ENCODE measurements at places on chromosomes 5 and 9.

- no peak for DNase-seq
Measured at GRCh38 chr5:172786736-172787462, 15.9 kb upstream of the DUSP1 start.

GRCh38 chr9:100285601-100286000 lies 67.1 kb downstream of the TEX10 start:
- no peak for DNase-seq

DNA sequence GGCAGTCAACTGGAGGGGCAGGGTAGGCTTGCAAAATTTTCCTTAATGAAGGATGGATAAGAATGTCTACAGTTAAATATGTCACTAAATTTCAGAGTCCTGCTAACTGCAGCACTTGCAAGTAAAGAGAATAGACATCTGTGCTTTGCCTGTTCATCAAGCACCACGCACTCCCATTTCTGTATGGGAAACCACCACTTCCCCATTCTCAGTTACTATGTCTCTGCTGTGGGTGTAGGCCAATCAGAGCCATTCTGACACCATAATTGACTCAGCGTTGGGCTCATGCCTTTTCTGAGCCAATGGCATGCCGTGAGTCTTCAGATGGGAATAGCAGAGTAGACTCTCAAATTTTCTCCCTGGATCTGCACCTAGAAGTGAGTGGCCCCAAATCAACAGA lies 247.5 kb downstream of the GABRB2 start:
- DNase-seq = no peak

DNA sequence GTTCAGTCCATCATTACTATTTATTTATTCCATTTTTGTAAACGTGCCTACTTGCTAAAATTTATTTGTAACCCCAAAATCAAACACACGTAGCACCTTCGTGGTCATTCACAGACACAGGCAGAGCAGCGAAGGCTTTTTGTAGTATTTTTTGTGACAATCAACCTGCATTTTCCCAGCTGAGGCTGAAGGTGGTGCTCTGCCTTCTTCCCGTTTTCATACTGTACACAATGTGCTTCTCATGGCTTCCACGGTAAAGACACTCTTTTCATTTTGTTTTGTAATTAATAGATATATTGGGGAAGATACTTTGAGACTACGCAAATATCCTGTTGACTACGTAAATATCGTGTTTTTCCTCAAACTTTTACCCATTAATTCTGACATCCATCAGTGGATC lies 19.4 kb downstream of the DAP start:
- DNase-seq = no peak

DNA sequence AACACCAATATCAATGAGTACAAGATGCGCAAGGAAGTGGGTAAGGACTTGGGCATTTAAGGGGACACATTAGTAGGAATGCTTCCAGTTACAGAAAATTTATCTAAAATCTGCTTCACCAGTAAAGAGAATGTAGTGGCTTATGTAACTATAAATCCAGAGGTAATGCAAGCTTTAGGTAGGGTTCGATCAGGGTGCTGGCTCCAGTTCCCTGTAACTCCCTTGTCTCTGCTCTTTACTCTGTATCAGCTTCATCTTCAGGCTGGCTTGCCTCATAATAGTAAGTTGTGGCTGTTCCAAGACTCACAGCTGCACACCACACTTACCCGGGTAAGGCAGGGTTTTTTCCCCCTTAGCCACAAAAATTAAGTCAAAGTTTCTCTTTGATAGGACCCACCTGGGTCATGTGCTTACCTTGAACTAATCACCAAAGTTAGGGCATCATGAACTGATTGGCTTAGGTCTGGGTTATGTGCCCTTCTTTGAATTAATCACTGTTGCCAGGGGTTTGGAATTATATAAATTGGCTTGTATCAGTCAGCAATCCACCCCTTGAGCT lies 35.5 kb downstream of the ARHGEF37 start:
- DNase-seq = no peak

DNA sequence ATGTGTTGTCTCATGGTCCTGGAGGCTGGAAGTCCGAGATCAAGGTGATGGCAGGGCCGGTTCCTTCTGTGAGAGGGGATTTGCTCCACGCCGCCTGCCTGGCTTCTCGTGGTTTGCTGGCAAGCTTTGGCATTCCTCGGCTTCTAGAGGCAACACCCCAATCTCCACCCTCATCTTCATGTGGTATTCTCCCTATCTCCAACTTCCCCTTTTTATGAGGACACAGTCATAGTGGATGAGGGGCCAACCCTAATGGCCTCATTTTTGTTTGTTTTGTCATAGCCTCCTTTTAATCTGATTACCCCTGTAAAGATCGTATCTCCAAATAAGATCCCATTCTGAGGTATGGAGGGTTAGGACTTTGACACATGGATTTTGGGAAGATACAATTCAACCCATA lies 41.7 kb upstream of the CLK4 start:
- DNase-seq = no peak

DNA sequence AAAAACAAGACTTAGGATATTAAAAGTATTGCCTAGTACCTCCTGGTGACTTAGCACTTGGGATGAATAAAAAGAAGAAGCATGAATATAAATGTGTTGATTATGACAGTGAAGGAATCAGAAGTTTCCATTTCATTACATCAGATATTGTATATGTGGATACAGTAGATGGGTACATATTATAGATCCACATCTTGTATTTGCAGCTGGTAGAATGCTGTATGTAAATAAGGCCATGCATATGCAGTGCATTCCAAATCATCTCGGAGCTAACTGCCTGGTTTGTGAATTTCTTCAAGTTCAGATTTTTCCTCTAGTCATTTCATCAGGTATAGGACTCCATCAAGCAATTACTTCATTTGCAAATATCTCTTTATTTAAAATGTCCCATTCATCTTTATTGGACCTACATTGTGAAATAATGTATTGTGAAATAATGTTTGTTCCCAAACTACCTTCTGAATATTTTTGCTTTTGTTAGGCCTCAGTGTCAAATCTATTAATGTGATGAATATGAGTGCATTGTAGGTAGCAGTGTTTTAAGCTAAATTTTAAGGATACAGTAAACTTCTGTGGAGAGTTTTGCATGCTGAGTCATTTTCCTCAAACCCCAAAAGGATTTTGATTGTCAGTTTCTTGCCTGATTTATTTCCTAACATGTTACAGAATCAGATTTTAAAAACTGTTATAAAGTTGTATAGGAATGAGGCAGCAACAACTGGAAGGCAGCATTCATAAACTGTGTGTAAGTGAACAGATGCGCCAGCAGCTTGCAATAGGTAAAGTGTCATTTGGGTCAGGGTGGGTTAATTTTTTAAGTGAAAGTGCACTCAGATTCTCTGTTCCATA lies 370.8 kb upstream of the RIOK2 start:
- DNase-seq = no peak

DNA sequence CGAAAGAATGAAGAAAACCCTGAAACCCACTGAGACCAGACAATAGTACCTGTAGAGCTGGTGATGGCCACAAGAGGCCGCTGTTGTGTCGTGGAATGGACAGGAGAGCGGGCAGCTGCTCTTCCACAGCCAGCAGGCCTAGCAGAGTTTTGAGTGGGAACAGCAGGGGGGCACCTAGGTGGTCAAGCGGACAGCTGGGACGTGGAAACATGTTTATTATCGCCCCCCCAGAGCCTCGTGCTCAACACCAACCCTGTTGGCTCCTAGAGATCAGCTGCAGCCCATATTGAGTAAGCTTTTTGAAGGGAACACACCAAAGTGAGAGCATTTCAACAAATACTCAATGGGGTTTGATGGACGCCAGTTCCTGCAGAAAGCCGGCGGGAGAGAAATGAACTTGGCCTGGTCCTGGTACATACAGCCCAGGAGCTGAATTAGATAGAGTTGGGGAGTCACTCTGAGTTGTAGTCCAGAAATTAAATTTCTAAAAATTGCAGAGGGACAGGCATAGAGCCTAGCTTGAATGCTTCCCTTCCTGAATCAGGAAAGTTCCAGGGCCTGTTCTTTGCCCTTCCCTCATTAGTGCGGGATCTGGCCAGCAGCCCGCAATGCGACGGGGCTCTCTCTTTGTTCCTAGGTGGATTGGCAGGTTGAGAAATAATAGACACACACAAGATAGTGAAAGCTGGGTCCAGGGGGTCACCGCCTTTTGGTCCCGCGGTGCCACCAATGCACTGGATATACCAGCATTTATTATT lies 33.8 kb downstream of the MFAP3 start:
- DNase-seq = peak; percentile 81

DNA sequence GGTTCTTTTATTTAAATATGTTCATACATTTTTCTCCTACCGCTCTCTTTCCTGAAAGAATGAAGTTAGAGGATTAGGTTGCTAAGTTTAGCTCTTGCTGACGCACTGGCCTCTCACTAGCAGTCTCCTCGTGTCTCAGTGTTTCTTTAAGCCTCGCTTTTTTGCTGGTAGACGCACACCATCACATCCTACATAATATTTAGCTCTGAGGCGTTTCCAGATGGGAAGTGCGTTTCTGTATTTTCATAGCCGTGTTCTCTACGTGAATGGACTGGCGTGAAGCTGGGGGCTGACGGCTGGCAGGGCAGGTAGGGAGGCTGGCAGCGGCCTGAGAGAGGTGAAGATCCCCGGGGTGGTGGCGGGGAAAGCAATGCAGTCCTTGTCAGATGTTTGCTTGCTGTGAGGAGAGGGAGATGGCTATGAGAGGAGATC lies 79.2 kb upstream of the SPRY4 start:
- DNase-seq = no peak

DNA sequence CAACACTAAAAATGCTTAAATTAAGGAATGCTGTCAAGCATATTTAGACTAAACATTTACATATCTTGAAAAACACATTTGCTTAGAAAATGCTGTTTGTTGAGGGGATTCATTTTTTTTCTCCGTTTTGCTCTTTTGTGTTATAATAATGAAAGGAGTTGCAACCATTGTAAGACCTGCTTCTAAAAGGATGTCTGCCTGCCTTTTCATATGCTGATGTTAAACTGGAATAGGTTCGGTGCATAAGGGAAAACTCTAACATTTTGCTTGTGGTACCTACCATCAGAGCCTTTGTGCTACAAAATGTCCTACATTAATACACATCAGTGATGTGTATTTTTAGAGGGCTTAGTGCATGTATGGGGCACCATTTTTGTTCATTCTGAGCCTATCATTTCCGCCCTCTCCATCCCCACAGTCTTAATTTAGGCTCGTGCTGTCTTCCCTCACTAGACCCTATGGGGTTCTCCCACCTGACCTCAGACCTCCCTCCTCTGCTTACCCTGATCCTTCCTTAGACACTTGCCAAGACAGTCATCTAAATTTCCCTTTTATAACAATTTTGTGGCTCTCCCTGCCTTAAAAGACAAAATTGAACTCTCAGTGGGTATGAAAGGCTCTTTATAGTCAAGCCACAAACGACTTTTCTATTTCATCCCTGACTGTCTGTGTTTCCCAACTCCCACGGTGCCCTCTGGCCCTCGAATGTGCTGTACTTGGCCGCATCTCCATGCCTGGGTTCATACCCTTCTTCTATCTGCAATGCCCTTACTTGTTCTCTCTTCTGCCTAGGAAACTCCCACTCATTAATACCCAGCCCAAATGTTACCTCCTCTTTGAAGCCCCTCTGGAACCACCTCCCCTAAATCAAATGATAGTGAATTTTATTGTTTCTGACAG lies 61.2 kb downstream of the CMYA5 start:
- no peak for DNase-seq

GRCh38 chr5:11240293-11241190 lies 479.5 kb upstream of the DAP start:
- no peak for DNase-seq

GRCh38 chr9:19009391-19009965 lies 23.5 kb downstream of the SAXO1 start:
- no peak for DNase-seq

- no peak for DNase-seq
Measured at GRCh38 chr5:119751734-119752094, 122.4 kb downstream of the FAM170A start.

GRCh38 chr5:86623785-86624483 lies 6.2 kb downstream of the COX7C start:
- DNase-seq = no peak

DNA sequence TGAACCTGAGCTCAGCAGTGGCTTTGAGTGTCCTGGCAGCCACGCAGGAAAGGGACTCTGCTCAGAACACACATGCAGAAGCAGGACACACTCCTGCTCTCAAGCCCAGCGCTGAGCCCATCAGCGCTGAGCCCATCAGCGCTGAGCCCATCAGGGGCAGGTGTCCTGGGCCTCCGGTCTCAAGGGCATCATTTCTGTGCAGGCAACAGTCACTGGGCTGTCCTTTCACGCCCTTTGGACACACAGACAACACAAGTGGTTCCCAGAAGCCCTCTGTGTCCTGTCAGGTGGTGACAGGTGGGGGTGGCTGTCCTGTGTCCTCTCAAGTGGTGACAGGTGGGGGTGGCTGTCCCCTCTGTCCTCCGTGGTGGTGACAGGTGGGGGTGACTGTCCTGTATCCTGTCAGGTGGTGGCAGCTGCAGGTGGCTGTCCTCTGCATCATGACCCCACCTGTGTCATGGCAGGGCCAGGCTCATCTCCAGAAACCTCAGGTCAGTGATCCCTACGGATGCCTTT lies 39.0 kb upstream of the CLPTM1L start:
- no peak for DNase-seq

GRCh38 chr9:107721705-107722245 lies 232.2 kb upstream of the KLF4 start:
- no peak for DNase-seq

DNA sequence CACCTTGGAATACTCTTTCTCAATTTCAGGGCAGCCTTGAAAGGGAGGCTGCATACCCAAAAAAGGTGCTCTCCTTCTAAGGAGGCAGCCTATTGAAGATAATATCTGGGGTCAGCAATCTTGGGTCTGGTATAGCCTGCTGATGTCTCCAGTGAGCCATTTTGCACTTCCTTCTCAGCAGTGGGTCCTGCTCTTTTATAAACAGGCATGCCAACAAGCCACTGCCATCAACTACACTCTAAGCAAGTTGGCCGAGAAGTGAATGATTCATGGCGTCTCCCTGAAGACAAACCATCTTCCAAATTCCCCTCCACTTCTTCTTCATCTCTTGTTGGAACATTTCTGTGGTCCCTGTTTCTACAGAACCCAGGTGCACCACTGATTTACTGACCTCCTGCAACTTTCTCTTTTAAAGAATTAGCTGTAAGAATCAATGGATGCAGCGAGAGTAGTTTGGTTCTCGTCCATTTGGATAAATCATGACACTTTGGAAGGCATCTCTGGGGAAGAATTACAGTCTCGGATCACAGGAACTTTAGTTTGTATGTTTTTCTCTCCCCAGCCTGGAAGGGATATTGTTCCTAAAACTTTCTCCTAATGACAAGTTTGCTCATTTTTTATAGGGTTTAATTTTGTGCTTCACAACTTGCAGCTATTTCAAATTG lies 108.3 kb downstream of the INSYN2B start:
- DNase-seq = no peak

GRCh38 chr9:99134893-99135341 lies 30.0 kb downstream of the TGFBR1 start:
- no peak for DNase-seq

- DNase-seq = no peak
Measured at GRCh38 chr5:149764086-149764485, 34.0 kb downstream of the PPARGC1B start.

DNA sequence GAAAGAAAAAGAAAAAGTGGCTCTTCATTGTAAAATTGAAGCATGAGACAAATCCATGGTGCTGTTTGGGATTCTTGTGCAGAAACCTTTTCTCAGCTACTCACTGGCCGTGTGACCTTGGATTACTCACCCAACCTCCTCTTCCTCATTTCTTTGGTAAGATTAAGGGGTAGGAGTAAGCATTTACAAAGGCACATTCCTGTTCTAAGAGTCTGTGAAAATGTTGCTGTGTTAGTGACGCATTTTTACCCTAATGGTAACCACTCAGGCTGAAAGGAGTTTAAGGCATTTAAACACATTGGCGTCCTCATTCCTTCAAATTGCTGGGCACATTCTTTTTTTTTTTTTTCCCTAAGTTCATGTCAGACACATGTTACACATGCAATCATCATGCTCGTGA lies 4.3 kb downstream of the RAI14 start:
- no peak for DNase-seq

- no peak for DNase-seq
Measured at GRCh38 chr5:62432621-62433064, 20.1 kb downstream of the IPO11 start.

Data from effector memory CD8-positive, alpha-beta T cell (primary cell).